ENCODE measurements at places on chromosomes 6 and 20.

DNA sequence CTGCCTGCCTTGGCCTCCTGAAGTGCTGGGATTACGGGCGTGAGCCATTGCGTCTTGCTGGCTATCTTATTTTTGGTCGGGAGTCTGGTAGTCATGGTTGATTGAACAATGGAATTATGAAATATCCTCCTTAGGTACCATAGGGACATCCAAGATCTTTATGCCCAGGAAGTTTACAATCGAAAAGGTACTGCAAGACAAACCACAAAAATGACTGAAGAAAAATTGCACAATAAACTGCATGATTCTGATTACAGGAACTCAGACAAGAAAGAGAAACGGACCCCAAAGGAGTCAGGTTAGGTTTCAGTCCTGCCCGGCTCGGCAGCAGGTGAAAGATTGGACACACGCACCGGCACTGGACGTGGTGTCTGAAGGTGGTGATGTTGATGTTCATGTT lies 5.3 kb downstream of the SLC26A8 start:
- no peak for DNase-seq

GRCh38 chr6:153059757-153060156 lies 57.2 kb upstream of the MTRF1L start:
- no peak for DNase-seq

GRCh38 chr20:37801921-37802320 lies 101.0 kb upstream of the VSTM2L start:
- DNase-seq: no peak

GRCh38 chr6:78910591-78911171 lies 43.3 kb downstream of the IRAK1BP1 start:
- peak; percentile 30 for DNase-seq

DNA sequence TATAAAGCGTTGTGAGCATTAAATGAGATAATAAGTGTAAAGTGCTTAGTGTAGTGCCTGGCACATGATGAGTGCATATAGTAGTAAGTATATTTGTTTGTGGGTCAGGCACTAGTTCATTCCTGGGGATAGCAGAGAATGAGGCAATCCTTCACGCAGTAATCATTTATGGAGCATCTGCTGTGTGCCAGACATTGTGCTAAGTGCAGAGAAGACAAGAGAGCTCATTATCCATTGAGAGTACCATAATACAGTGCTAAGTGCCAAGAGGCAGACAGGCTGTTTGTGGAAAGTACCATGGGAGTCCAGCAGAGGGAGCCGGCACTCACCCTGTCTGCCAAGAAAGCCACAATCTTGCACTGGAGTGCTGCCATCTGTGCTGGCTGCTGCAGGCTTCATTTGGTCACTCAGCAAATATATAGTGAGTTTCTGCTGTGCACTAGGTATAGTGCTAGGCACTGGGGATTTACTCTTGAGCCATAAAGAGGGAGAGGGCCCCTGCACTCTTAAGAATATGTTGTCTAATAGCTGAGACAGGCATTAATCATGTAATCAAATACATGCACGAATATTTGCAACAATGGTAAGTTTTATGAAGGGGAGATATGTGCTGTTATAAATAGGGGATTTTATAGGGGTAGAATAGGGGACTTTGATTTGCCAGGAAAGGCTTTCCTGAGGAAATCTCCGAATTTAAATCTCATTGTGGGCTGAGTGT lies 12.9 kb upstream of the MROH8 start:
- peak; percentile 80 for DNase-seq

DNA sequence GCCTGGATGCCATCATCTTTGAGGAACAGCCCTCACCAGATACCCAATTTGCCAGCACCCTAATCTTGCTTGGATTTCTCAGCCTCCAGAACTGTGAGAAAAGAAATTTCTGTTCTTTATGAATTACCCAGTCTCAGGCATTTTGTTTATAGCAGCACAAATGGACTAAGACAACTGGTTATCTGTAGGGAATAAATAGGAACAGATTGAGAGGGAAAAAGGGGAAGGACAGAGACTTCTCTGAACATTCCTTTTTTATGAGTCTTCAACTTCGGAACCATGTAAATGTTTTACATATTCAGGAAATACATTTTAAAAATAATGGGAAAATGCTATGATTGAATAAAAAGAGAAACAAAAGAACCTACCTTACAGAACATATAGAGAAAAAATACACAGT lies 20.9 kb downstream of the KCTD20 start:
- DNase-seq: no peak

- no peak for DNase-seq
Measured at GRCh38 chr6:144153260-144153659, 2.9 kb downstream of the STX11 start.

DNA sequence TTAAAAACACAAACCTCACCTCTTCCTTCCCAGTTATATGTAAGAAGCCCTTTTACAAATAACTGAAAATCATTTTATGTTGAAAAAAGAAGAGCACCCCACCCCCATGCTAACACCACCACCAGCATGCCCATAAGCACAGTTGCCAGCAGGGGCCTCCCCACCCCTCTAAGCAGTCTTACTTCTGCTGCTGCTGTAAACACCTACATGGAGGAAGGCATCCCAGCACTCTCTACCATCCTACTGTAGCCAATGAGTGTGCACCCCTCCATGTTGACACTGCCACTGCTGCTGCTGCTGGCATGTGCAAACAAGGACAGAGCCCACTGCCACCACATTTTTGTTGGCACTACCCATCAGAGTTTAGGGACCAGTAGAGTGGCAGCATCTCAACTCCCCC lies 49.6 kb upstream of the PHIP start:
- DNase-seq: no peak

- DNase-seq: no peak
Measured at GRCh38 chr20:61535956-61536355, 283.9 kb downstream of the CDH4 start.

GRCh38 chr6:26124781-26125685 lies 37.8 kb downstream of the HFE start:
- DNase-seq: peak; percentile 43

DNA sequence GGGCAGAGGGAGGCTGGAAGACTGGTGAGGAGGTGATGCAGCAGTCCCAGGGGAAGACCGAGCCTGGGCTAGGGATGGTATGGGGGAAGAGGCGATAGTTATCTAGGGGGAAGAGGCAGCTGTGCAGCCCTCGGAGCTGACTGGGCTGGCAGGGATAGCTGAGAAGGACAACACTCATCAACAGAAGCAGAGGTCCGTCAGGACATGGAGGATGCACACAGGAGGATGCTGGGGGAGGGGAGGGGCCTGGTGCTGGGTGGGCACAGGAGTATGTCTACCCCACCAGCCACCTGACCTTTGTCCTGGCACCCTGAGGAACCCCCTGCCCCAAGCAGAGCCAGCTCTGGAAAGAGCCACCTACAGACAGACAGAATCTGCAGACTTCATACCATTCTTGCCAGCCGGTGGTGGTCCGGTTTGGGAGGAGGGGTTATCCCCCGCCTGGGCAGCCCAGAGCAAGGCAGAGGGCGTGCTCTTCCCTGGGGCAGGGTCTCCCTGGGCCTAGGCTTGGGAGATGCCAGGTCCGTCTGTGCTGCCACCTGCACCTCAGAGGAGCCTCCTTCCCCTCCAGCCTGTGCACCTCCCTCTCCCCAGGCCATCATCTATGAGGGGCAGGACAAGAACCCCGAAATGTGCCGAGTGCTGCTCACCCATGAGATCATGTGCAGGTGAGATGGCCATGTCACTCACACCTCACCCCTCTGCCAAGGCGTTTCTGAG lies 14.9 kb downstream of the EBF4 start:
- no peak for DNase-seq

Data from activated CD4-positive, alpha-beta memory T cell treated with anti-CD3 and anti-CD28 coated beads, Interleukin-2, amount 10 ng/mL, durations not matched to agents 7 days and 5 days (primary cell).